ENCODE measurements at places on chromosomes 4 and X. TPM values are rescaled to one million over a fixed set of nuclear protein-coding genes. Genes with fewer than 3 reads are reported as not detected.

DNA sequence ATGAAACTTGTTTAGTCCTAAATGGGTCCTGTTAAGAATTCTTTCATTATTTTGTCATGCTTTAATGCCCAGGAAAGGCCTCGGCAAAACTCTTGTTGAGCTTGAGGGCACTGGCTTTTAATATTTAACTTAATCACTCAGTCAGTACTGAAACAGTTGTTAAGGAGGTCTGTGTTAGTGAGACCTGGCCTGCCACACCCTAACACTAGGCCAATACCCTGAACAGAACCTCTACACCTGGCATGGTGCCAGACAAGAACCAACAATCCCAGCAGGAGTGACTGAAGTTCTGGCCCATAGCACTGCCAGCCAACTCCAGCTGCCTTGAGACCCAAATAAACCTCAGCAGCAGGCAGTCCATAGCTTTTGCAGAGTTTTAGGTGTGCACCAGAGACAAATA, 85.7 kb upstream of the ITM2A start:
- no peaks in the 10 kb centered on the region for H3K27me3 ChIP-seq
- H3K4me1 ChIP-seq: no peaks in the 10 kb centered on the region
- H3K36me3 ChIP-seq: no peaks in the 10 kb centered on the region
- no peak overlapping the region for H3K4me3 ChIP-seq

BRS3 gene
- not detected for total RNA-seq

DNA sequence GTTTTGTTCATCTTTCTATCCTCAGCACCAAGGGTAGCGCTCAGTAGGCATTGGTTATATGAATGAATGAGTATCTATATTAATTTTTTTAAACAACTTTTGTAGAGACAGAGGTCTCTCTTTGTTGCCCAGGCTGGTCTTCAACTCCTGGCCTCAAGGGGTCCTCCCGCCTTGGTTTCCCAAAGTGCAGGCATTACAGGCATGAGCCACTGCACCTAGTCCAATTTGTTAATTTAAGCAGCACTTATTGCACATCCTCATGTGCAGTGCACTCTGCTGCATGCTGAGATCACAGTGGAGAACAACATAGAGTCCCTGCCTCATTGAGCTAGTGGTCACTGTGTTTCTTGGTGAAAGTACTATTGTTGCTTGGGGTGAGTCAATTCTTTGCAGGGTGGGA, 94.4 kb downstream of the NHSL2 start:
- no peaks in the 10 kb centered on the region for H3K36me3 ChIP-seq
- no peak overlapping the region for H3K27ac ChIP-seq
- H3K4me3 ChIP-seq: no peak overlapping the region
- H3K27me3 ChIP-seq: no peaks in the 10 kb centered on the region

- H3K27me3 ChIP-seq: no peaks in the 10 kb centered on the region
- H3K4me1 ChIP-seq: no peaks in the 10 kb centered on the region
- no peak for DNase-seq
- H3K36me3 ChIP-seq: no peaks in the 10 kb centered on the region
- H3K27ac ChIP-seq: no peak overlapping the region
- no peak overlapping the region for H3K4me3 ChIP-seq
Measured at GRCh38 chr4:95949808-95950207, 109.9 kb downstream of the PDHA2 start.

- H3K36me3 ChIP-seq: no peaks in the 10 kb centered on the region
- no peak for DNase-seq
- no peak overlapping the region for H3K27ac ChIP-seq
- H3K4me1 ChIP-seq: no peaks in the 10 kb centered on the region
Measured at GRCh38 chr4:183129125-183129524, 30.1 kb downstream of the WWC2 start.

MCF2 gene
- 0.22 TPM for total RNA-seq
